ENCODE measurements at places on chromosomes 2 and 18.

DNA sequence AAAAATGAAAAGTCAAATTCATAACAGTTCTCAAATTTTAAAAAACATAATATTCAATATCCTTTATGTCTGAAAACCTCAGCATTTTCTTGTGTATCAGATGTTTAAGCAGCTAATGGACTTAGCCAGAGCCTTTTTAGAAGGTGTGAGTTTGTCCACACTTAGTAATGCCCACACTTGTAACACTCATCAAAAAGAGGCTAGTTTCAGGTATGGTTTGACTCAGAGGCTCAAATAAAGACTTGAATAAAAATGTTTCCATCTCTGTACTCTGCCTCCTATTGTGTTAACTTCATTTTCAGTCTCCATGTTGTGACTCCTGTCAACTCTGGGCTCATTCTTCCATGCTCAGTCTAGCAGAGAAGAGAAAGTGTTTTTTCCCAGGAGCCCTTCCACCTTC lies 311.6 kb downstream of the IRS1 start:
- DNase-seq, result no peak

- DNase-seq, result no peak
Measured at GRCh38 chr2:211114826-211115455, 558.5 kb downstream of the CPS1 start.

GRCh38 chr18:73563345-73563744 lies 584.3 kb downstream of the FBXO15 start:
- DNase-seq, result no peak

DNA sequence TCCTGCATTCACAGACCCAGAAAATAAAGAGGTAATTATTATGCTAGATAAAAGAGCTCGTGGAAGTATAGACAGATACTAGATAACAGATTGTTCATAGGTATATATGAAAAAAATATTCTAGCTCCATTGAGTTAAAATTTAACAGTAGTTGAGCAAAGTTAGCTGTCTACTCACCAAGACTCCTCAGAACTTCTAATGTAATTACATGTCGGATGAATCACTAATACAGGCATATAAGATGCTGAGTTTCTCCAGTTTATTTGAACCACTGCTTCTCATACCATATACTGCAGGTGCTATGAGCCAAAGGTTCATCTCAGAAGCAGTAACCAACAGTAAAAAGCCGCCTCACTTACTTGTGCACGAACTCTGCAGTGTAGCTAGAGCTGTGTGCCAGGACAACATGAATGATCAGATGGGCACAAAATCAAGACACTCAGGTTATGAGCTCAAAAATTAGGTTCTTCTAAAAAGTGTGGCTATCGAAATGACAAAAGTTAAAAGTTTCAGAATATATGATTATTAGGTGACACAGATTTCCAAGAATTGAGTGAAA lies 373.4 kb downstream of the NCKAP5 start:
- DNase-seq, result no peak

All from NT2/D1 (cell line).